Nephron progenitor cell (in vitro differentiated cells): ENCODE measurements at places on chromosomes 6 and 20.

GRCh38 chr6:128057541-128057940 is 156.7 kb upstream of the THEMIS start:
- DNase-seq: no peak

DNA sequence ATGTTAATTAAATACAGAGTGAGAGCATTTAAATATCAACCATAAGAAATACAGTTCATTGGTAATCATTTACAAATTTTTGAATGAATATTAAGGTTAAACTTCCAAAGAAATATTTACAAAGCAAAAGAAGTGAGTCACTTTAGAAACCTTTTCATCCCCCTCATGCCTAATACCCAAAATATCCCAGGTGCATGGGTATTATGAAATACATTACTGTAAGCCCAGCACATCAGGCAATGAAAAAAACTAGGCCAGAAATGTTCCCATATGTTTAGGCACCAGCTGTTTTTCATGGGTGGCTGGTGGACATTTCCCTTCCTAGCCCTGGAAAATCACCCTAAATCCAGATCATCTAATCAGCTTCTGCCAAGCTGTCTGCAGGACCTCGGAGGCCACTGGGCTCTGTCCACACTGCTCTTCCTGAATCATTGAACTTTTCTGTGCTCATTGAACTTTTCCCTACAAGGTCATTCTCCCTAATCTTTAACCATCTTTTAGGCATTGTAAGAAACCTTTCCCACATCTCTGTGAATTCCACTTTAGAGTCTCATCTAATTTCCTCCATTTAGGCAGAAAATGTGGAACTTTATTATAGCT is 145.3 kb upstream of the STXBP5 start:
- DNase-seq: no peak

DNA sequence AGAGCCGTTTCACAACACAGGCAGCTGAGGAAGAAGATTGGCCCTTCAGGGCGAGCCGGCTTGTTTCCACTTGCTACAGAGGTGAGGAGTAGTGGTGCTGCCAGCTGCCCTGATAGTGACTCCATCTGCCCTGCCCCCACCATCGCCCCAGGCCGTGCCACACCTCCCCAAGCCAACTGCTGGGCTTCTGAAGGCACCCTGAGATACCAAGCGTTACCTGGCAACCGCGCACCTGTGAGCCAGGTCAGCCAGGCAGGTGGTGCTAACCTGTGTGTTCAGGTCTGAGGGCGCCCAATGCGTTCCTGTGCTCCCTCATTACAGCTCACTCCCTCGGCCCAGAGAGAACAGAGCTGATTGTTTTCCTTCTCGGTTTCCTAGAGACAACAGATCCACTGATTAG is 299.1 kb upstream of the ID4 start:
- no peak for DNase-seq

GRCh38 chr6:89562093-89562973 is 76.2 kb downstream of the LYRM2 start:
- no peak for DNase-seq

DNA sequence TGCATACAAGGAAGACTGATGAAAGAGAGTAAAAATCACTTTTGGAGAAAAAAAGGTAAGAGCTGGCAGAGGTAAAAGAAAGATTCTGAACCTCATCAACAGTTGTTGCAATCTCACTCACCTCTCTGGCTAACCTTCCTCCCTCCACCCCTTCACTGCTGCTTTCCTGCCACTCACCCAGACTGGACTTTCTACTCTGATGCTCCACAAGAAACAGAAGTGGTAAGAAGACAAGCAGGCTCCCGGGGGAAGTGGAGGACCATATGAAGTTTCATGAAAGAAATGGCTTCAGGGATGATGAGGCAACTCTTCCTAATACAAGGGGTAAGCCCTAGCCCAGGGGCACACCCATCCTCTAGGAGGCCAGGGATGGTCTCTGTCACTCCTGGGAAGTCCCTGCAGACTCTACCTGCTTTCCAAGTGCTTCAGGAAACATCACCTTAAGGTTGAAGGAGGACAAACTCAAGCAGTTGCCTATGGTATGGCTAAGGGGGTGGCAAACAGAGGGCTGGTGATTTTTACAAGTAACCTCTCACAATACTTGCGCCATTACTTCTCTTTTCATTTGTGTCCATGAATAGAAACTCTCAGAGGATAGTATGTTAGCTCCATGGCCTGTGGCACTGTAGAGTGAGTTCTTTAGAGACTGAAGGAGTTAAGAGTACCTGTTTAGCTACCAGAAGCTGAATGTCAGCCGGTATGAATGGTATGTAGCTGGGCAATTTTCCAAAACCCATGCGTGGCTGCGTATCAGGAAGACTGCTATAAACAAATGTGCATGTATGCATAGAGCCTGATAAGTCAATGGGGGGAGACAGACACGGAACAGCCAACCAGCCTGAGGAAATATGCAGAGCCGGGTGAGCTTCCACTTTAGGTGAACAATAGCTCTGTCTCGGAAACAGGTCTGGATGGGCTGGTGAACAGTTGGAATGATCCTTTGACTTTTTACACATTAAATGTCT is 112.0 kb downstream of the BACH2 start:
- no peak for DNase-seq

DNA sequence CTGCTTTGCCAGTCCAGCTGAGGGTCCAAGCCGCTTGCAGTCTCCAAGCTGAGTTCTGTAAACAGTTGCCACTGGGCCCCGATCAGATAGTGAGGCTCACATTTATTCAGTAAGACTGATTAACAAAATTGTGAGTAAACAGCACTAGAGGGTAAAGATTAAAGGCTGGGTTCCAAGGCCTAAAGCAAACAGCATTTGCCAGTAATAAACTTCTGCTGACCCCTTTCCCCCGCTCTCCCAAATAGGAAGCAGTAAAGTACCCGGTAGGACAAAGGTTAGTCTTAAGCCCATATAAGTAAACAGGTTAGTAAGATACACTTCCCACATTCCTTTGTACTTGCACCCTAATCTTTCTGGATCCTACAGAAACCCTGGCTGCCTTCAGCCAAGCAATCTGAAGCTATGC is 181.8 kb downstream of the MEI4 start:
- no peak for DNase-seq

DNA sequence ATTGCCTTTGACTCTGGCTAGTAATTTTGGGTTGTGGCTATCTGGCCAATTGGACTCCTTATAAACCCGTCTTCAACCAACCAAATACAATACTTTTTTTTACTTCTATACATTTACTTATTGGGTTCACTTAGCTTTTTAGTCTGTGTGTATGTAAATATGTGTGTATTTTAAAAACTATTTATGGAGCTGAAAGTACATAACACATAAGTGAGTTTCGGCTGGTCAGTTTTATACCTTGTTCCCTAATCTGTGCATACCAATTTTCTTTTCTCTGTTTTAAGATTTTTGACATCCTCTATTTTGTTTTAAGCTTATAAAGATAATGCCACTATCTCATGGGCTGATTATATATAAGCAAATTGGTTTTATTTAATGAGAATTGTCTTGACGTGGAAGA is 129.5 kb downstream of the LRRC1 start:
- DNase-seq: no peak
